ENCODE measurements at places on chromosomes 6 and 20. TPM values are rescaled to one million over a fixed set of nuclear protein-coding genes. Genes with fewer than 3 reads are reported as not detected.

The CYP39A1 gene
- not detected for total RNA-seq

The MYB gene
- 91.4 TPM for total RNA-seq

The GPX5 gene
- not detected for total RNA-seq

The C6orf163 gene
- total RNA-seq = 2.7 TPM

The KCNK16 gene
- total RNA-seq = not detected

The CST5 gene
- total RNA-seq = not detected

The DYNLRB1 gene
- total RNA-seq = 75.9 TPM

The AIF1 gene
- total RNA-seq = 68.7 TPM

The PEX3 gene
- 24.0 TPM for total RNA-seq

The SIRPA gene
- 0.05 TPM for total RNA-seq

The CPNE5 gene
- total RNA-seq = 0.48 TPM

The EDN1 gene
- 0.12 TPM for total RNA-seq

The MYLK2 gene
- total RNA-seq = 0.49 TPM

The LYRM2 gene
- total RNA-seq = 17.9 TPM

The SNRNP48 gene
- total RNA-seq = 23.8 TPM

The ISM1 gene
- 0.23 TPM for total RNA-seq

The COL9A3 gene
- 0.46 TPM for total RNA-seq

The NHLRC1 gene
- 0.14 TPM for total RNA-seq

Measured in activated T-cell treated with anti-CD3 and anti-CD28 coated beads, Interleukin-2, amount 50 U/mL, for 72 hours (primary cell).